ENCODE measurements at places on chromosomes 11 and 22. TPM values are rescaled to one million over a fixed set of nuclear protein-coding genes. Genes with fewer than 3 reads are reported as not detected.

DNA sequence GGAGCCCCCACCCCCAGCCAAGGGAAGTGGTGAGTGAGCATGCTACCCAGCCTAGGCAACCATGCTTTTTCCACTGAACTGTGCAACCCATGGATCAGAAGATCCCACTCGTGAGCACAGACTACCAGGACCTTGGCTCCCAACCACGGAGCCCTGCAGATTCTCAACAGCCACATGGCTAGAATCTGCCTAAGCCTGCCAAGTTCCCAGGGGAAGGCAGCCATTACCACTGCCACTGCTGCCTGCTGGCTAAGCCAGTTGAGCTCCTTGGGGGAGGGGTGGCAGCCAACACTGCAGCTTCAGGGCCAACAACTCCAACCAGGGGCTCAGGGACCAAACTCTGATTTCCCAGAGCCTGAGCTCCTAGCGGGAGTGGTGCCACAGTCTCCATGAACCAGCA, 195.8 kb downstream of the DLG2 start:
- H3K27ac ChIP-seq: no peak overlapping the region
- no peak overlapping the region for H3K4me3 ChIP-seq
- no peaks in the 10 kb centered on the region for H3K36me3 ChIP-seq
- H3K4me1 ChIP-seq: no peaks in the 10 kb centered on the region

DNA sequence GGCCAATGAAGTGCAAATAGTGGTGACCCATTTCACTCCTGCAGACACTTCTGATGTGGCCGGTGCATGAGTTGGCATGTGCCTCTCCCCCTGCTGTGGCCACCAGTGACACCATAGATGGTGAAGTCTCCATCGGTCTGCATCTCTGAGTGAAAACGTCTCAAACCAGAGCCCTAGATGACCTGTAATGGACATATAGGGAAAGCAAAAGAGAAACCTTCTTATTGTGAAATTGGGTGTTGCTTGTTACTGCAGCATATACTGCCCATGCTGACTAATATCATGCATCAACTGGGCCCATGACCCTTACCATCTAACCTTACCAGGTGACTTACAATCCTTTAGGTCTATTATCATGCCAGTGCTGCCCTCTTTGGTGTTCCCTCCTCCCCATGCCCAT, 11.7 kb upstream of the VPS37C start:
- no peak overlapping the region for H3K4me3 ChIP-seq
- peaks cover 18% of the 10 kb centered on the region for H3K27me3 ChIP-seq
- H3K4me1 ChIP-seq: no peaks in the 10 kb centered on the region
- DNase-seq: no peak

DNA sequence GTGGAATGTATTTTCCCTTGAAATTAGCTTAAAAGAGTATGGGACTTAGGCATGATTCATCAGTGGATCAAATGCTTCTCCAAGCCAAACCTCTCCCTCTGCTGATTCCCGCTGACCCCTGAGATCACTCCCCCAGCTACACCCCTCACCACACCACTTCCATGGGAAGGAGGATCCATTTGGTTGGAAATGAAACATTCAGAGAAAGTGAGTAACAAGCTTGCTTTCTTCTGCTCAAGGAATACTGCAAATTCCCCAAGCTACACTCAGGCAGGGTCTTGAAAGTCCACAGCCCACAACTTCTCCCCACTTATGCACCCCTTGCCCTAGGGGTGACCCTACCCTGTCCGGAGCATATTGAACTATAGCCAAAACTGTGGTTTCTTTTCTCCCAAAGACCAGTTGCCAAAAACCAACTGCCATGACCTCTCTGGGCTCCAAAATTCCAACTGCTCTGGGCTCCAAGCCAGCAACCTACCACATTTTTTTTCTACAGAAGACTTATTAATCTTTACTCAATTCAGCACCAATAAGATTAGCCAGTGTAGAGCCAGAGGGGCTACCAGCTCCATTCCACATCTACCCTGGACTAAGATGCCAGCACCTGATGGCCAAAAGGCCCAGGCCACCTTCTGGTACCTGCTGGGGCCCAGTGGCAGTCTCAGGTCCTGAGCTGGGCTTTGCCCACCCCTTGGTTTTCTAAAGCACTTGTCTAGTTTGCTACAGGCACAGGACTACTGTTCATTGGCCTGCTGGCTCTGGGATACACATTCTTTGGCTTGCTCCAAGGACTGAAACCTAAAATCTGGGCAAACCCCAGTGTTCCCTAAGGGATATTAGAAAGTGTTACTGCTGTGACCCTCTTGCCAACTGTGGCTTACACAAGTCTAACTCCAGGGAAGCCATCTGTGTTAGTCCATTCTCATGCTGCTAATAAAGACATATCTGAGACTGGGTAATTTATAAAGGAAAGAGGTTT, 101.1 kb downstream of the MICAL3 start:
- peak; percentile 56 for DNase-seq
- peak overlapping the region; percentile 43 for H3K27ac ChIP-seq
- H3K4me3 ChIP-seq: no peak overlapping the region
- H3K36me3 ChIP-seq: no peaks in the 10 kb centered on the region
- no peaks in the 10 kb centered on the region for H3K27me3 ChIP-seq
- peaks cover 34% of the 10 kb centered on the region for H3K4me1 ChIP-seq

DNA sequence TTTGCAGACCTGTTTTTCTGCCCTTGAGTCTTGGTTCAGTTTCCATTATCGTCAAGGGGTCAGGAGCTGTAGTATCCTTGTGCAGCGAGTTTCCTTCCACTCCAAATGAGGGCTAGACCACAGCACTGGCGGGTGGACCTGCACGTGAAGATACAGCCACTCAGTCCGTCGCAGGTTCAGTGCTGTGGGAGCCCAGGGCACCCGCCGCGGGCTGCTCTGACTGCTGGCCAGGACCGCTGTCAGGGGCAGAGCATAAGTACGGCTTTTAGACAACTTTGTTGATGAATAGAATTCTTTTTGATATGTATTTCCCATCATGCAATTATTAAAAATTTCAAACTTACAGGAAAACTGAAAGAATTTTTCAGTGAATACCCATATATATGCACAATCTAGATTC, 56.6 kb downstream of the NF2 start:
- H3K4me3 ChIP-seq: no peak overlapping the region
- H3K36me3 ChIP-seq: peaks cover 52% of the 10 kb centered on the region
- no peaks in the 10 kb centered on the region for H3K27me3 ChIP-seq
- H3K4me1 ChIP-seq: peaks cover 19% of the 10 kb centered on the region
- no peak for DNase-seq

DNA sequence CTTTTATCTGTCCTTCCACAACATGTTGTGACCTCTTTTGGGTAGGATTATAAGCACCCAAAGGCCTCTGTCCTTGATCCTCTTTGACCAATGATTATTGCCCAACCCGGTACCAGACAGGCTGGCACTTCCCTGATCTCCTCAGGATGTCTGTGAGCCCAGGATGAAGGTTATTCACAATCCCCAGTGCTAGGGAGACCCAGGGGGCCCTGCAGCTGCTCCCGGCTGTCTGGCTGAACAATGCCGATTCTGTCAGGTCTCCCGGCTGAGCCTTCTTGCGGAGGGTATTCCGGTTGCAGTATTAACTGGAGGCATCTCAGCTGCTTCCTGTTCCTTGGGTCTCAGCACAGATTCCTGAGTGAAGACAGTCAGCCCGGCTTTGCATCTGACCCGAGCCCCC, 71.2 kb upstream of the CDON start:
- no peak for DNase-seq
- no peaks in the 10 kb centered on the region for H3K27me3 ChIP-seq
- H3K27ac ChIP-seq: no peak overlapping the region
- H3K4me1 ChIP-seq: peaks cover 28% of the 10 kb centered on the region

GRCh38 chr22:39181778-39182177, 29.3 kb upstream of the CBX7 start:
- no peak overlapping the region for H3K27ac ChIP-seq
- peaks cover 44% of the 10 kb centered on the region for H3K4me1 ChIP-seq
- DNase-seq: no peak
- H3K4me3 ChIP-seq: no peak overlapping the region

DNA sequence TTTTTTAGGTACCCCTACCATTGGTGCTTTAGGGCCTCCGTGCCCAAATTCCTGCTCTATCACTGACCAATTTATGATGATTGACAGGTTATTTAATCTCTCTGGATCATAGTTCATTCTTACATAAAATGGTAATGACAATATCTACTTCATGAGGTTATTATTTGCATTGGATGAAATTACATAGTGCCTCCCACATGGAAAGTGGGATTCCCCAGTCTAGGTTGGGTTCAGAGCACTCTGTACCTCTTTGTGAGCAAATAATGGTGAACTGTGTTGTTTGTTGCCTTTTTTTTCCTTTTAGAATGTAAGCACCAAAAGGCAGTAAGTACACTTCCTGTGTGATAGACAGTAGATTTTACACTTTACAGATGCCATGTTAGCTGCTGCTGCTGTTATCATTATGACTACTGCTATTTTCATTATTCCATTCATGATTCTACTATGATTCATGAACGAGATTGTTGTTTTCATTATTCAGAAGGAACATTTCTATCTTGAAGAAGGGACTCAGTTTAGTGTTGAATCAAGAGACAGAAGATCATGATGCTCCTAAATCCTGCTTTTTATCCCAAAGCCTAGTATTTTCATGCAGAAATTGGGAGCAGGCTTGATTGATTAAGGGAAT, 100.8 kb downstream of the ALX4 start:
- no peaks in the 10 kb centered on the region for H3K27me3 ChIP-seq
- no peak overlapping the region for H3K4me3 ChIP-seq
- 0 out of 2 replicates have a peak, but pooled peaks cover 8% of the 10 kb centered on the region for H3K36me3 ChIP-seq

The GNG3 gene
- not detected for total RNA-seq

DNA sequence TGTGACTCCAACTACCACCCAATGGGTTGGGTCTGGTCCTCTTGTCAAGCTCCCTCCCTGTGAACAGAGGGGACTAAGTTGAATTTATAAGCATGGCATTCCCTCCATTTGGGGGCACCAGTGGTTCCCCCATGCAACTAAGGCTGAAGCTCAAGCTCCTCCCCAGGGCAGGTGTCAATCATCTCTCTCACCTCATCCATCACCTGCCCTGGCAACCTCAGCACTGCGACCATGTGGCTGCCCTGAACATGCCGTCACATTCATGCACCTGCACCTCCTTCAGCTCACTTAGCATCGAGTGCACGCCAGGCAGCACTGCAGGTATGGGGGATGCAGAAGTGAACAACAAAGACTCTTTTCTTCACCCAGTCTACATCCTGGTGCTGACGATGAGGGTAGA, 799.3 kb downstream of the TBC1D22A start:
- H3K4me1 ChIP-seq: no peaks in the 10 kb centered on the region
- no peak overlapping the region for H3K27ac ChIP-seq
- H3K27me3 ChIP-seq: no peaks in the 10 kb centered on the region
- no peak overlapping the region for H3K4me3 ChIP-seq

The AGBL2 gene
- 0.63 TPM for total RNA-seq

The H19 gene
- total RNA-seq: 0.25 TPM

The RHOD gene
- total RNA-seq: 28.7 TPM

DNA sequence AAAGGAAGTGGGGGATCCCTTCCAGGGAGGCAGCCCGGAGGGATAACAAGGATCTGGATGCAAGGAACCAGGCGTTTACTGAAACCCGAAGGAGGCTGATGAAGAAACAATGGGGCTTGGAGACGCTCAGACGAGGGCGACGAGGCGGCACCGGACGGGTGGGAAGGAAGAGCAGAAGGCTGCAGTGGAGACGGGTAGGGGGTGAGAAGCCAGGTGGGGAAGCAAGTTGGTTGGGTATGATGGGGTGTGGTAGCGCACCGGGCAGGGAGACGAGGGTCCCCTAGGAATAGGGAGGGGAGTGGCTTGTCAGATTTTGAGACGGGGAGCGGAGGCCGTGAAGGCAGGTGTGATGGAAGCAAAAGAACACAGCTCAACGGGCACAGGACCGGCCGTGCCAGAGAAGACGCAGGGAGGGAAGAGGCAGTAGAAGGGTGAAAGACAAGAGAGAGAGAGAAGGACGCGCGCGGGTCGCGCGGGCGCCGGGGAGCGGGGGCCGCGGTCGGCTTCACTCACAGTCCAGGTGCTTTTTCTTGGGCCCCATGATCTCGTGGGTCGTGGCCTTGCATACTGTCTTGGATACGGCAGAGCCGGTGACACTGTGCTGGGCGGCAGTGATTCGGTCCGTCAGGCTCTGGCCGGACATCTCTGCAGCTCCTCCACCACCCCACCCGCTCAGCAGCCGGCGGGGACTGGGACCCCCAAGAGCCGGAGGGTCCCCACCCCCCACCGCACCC, 579 bp downstream of the PICALM start:
- H3K4me3 ChIP-seq: peak overlapping the region; percentile 98
- peak; percentile 60 for DNase-seq
- peak overlapping the region; percentile 100 for H3K27ac ChIP-seq

DNA sequence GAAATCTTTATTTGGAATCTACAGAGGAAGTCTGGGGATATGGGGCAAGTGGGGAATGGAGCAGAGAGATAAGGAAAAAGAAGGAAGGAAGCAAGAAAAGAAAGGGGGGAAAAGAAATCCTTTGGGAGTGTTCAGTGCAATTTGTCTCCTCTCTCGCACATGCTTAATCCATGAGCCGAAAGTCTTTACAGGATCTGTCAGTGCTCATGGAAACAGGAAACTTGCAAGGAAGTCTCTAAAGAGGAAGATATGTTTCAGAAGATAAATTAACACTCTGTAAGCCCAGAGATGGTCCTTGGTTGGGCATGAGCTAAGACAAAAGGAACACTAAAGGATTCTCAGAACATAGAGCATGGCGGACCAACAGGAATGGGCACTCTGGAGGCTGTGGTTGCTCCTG, 47.9 kb upstream of the FLI1 start:
- no peak for DNase-seq
- no peak overlapping the region for H3K4me3 ChIP-seq
- no peaks in the 10 kb centered on the region for H3K27me3 ChIP-seq
- no peak overlapping the region for H3K27ac ChIP-seq
- H3K36me3 ChIP-seq: no peaks in the 10 kb centered on the region

The IL10RA gene
- total RNA-seq: not detected

DNA sequence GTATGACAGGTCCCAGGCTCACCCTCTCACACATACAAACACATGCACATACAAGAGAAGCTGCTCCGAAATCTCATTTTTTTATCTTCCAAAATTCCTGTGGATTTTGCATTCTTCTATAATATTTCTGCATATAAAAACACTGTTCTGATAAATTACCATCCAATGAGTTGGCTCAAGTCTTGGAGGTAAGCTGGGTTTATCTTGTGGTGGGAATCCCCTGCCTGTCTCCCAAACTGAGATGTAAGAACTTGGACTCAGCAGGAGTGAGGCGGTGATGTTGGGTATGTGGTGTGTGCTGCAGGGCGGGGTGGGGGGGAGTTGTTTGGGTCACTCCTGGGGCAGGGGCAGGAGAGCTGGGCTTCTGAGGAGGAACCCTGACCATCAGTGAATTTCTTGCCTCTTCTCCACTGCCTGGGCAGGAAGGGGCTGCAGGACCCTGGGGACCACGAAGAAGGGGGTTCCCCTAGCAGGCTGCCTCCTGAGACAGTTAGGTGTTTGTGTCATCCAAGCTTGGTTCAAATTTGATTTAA, 6.8 kb upstream of the P2RY6 start:
- H3K36me3 ChIP-seq: no peaks in the 10 kb centered on the region
- no peak for DNase-seq
- no peak overlapping the region for H3K4me3 ChIP-seq

DNA sequence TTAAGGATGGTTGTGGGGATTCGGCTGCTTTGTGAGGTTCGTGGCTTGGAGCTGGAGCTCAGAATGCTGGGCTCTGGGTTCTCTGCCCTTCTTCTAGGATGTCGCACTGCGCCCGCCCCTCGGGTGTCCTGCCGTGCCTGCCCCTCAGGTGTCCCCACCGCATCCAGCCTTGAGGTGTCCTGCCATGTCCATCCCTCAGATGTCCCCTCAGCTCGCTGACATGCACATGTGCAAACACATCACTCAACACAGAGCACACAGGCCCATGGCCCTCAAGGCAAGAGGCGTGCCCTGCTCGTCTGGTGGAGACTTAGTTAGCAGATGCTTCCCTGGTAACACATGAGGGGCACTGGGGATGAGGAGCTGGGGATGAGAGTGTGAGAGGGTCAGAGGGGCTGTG, 359.3 kb downstream of the TBC1D22A start:
- no peak for DNase-seq
- no peaks in the 10 kb centered on the region for H3K4me1 ChIP-seq
- H3K36me3 ChIP-seq: no peaks in the 10 kb centered on the region
- no peak overlapping the region for H3K4me3 ChIP-seq

The AQP11 gene
- 2.9 TPM for total RNA-seq

All from GM23248 (cell line).